Stimulated activated CD8-positive, alpha-beta memory T cell treated with anti-CD3 and anti-CD28 coated beads, Interleukin-12 subunit alpha, Interleukin-12 subunit beta, amount 100 ng/mL, for 1 hour (primary cell): ENCODE measurements at places on chromosomes 1 and 21.

GRCh38 chr21:31848326-31848985 lies 24.4 kb upstream of the HUNK start:
- no peak for DNase-seq

DNA sequence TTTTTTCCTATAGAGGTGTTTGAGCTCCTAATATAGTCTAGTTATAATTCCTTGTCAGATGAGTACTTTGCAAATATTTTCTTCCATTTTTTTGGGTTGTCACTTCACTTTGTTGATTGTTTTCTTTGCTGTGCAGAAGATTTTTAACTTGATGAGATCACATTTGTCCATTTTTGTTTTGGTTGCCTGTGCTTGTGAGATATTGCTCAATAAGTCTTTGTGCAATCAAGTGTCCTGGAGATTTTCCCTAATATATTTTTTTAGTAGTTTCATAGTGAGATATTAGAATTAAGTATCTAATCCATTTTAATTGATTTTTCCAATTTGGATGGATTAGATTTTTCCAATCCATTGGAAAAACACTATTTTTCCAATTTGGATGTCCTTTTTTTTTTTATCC lies 1395.5 kb downstream of the PLA2G4A start:
- DNase-seq = no peak

GRCh38 chr1:152436593-152437496 lies 22.8 kb upstream of the CRNN start:
- no peak for DNase-seq

GRCh38 chr1:48043622-48044021 lies 46.4 kb upstream of the TRABD2B start:
- DNase-seq = no peak

- no peak for DNase-seq
Measured at GRCh38 chr1:230350208-230350921, 75.8 kb downstream of the PGBD5 start.

DNA sequence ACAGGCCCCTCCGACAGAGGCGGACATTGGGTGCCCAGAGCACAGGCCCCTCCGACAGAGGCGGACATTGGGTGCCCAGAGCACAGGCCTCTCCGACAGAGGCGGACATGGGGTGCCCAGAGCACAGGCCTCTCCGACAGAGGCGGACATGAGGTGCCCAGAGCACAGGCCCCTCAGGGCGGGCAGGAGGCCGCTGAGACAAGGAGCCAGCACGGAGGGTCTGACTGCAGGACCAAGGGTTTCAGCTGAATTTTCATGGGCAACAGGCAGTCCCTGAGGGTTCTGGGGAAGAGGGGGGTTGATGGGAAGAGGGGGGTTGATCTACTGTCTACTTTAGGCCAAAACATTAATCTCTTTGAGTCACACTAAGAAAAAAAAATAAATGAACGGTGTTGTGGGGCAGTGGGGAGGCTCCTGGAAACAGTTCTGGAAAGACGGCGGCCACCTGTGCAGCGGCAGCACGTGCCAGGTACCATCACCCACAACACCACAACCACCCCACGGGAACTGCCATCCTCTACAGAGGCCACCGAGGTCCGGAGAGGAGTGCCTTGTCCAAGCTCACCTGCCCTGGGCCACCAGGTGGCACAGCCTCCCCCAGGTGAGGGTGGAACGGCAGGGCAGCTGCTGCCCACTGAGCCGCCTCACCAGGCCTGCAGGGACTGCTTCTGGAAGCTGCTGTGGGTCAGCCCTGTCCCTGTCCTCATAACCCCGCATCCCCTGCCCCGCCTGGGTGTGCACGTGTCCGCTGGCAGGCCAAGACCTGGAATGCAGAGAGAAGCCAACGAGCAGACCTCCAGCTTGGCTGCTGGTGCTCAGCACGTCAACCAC lies 20.5 kb downstream of the PRDM15 start:
- no peak for DNase-seq

DNA sequence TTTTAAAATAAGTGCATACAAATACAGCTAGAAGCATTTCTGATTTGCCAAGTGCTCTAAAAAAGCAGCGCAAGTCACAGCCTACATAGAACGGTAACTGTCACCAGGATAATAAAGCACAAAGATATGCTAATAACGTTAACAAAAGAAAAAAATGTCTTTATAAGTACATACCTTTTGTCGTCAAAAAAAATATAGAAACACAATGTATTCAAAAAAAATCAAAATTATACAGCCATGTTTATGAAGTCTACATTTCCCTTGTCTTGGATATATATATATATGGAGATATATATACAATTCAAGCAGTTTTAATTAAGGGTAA lies 3.2 kb downstream of the IRF2BP2 start:
- no peak for DNase-seq

DNA sequence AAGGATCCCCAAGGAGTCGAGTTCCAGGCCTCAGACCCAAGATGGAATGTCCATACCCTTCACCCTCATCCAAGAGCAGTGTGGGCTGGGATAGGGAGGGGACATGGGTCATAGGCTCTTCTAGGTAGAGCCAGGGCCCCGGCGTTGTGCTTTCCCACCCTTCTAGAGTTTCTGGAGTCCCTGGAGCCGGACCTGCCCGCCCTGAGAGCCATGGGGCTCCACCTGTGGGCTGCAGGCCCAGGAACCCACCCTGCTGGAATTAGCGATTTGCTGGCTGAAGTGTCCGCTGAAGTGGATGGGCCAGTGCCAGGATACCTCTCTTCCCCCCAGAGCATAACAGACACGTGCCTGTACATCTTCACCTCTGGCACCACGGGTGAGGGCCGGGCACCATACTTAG lies 1.1 kb downstream of the SLC27A3 start:
- DNase-seq = no peak

- no peak for DNase-seq
Measured at GRCh38 chr1:157849229-157849875, 7.7 kb upstream of the CD5L start.

DNA sequence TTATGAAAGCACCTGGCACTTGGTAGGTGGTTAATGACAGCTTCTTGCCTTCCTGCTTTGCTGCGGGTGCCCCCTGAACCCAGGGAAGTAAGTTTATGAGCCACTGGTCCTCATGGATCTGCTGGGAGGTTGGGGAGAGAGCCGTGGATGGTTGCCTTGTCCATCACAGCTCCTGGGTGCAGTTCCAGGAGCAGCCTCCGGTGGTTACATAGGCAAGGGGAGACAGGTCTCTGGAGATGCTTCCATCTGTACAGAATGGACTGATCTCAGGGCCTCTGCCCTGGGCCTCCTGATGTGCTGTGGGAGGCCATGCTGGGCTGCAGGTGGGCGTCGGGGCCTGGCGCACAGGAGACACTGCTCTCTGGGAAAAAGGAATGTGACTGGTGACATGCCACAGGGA lies 31.6 kb upstream of the ARHGEF10L start:
- no peak for DNase-seq

DNA sequence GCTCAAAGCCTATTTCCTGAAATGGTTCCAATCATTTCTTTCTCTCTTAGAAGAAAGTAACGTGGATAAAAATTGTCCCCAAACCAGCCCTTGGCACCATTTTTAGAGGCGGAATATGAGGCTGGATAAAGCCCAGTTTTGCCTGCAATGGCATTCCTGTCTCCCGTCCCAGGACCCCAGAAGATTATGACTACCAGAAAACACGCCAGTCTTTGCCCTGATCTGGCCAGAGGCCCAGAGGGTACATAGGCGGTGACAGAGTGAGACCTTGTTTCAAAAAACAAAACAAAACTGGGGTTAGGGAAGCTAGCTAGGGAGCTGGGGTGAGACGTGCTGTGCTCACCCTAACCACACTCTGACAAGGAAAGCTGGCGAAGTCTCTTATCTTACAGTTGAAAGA lies at the start of gene AADACL4:
TSS of gene AADACL4 (plus strand) at position 301 of the 400 bp plus-strand sequence. CDS start 462 bp downstream, outside the sequence.
- DNase-seq = no peak

DNA sequence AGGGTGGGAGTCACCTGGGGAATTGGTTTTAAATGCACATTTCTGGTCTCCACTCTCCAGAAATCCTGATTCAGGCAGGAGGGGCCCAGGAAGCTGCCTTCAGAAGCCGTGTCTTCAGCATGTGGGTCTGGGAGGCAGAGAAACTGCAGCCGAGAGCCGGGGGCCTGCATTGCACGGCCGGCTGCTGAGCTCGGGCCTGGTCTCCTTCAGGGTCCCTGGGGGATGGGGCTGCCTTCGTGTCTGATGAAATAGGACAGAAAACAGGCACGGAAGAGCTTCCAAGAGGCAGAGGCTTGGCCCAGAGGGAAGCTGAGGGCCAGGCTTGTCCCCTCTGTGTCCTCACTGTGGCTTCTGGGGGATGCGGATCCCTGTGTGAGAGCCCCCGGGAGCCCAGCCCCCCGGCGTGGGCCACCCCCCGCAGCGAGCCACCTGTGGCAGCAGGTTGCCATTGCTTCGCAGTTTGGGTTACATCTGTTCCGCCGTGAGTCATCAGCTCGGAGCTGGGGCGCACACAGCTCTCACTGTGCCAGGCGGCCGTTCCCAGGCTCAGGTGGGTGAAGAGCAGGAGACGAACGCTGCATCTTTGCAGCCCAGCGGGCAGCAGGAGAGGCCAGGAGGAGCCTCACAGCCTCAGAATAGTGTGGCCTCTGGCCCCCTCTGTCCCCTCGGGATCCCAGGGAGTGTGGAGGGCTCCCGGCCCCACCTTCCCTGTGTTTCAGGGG lies 72.4 kb downstream of the AJAP1 start:
- no peak for DNase-seq

- DNase-seq = no peak
Measured at GRCh38 chr1:187787736-187788135, 959.0 kb downstream of the PLA2G4A start.

GRCh38 chr21:45253180-45253579 lies 34.5 kb downstream of the POFUT2 start:
- DNase-seq = no peak
